ENCODE measurements at places on chromosomes 7 and 10. TPM values are rescaled to one million over a fixed set of nuclear protein-coding genes. Genes with fewer than 3 reads are reported as not detected.

DNA sequence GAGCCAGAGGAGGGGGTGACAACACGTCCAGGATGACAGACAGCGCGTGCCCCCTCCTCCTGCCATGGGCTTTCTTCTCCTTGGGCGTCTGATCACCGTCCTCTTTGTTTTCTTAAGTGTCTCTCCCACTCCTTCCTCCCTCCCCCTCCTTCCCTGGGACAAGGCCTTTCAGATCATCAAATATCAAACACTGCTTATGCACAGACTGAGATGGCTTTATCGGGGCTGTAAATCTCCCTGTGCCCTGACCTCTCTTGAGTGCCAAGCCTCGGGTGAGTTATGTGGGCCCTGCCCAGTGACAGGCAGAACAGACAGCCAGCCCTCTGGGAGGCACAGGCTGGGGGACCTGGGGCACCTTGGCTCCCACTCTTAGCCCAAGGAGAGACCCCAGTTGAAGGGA lies 116.4 kb downstream of the C10orf105 start:
- no peak for DNase-seq

ELN gene
- polyA plus RNA-seq = 0.16 TPM

- DNase-seq = no peak
These were observed 120.1 kb downstream of the HIPK2 start for GRCh38 chr7:139657725-139658124.

DNA sequence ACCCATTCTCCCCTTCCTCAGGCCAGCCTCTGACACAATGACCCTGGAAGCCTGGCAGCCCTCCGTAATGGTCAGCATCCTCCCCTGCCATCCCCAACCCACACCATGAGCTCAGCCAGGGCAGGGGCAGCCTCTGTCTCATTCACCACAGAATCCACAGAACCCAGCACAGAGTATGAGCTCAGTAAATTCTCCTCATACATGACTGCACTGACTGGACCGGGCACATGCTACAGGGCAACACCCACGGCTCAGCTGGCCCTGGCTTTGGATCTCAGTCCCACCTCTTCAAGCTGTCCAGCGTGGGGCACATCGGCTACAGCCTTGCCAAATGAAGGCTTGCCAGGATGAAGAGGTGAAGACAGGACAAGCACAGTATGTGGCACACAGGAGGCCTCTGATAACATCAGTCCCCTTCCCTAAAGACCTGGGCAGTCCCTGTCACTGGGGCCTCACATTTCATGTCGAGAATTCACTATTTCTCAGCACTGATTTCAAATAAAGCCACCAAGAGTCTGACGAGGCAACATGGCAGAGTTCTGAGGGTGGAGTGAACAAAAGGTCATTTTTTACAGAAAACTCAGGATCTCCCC lies 7.9 kb downstream of the GPRIN2 start:
- no peak for DNase-seq

GRCh38 chr7:142025896-142026295 lies 30.2 kb downstream of the MGAM start:
- DNase-seq = no peak
